DMS53 (cell line): ENCODE measurements at places on chromosomes 2 and 18.

DNA sequence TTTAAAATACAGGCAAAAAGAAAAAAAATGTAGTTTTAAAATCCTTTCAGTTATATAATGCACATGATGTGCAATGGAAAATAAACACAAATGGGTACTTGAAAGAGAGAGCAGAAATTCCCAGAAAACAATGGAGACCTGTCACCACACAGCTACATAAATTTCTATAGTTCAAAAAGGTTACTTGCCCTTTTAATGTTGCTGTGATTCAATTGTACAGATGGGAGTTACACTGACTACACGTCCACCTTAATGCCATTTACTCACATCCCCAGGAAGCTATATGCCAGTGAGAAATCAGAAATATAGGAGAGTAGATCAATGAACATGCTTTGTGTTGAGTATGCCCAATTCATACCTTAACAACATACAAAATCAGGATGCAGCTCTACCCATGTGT, 269.6 kb downstream of the ERBB4 start:
- DNase-seq, result no peak

GRCh38 chr2:149146876-149147275, 108.4 kb downstream of the LYPD6B start:
- no peak for DNase-seq

GRCh38 chr2:119550856-119551255, 6.6 kb downstream of the CFAP221 start:
- DNase-seq, result no peak

GRCh38 chr2:53448591-53448990, 319.0 kb upstream of the CHAC2 start:
- no peak for DNase-seq

GRCh38 chr2:69271831-69272257, 115.2 kb downstream of the GFPT1 start:
- DNase-seq, result no peak

- DNase-seq, result peak; percentile 83
Measured at GRCh38 chr2:45778720-45779171, 127.3 kb downstream of the PRKCE start.

DNA sequence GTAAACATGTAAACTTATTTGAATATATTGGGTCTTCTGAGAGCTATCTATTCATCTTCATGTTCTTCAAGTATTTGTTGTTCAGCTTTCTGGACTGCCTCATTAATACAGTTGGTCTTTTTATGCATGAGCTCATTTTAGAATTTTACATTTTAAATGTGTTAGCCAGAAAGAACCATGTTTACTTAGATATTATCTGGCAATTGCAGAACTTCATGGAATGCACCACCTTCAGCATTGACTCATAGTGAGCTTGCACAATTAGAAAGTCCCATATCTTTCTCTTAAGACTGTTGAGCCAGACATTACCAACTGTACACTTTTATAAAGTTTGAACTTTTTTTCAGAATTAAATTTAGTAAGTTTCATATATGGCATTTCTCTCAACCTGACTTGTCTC, 536.7 kb downstream of the RIT2 start:
- DNase-seq, result no peak

GRCh38 chr18:69558052-69558451, 157.4 kb downstream of the DOK6 start:
- DNase-seq, result no peak

DNA sequence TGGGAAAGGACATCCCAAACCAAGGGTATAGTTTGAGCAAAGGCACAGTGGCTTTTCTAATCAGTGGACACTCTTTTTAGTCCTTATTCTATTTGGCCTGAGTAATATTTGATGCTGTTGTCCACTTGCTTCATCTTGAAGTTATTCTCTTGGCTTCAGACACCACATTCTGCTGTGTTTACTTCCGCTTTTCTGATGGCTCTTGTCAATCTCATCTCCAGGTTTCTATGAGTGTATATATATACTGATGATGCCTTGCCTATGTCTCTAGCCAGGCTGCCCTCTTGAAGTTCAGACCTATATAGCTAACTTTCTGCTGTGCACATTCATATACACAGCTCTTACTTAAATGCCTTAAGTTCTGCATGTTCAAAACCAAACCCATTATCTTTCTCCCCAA, 83.1 kb downstream of the EFEMP1 start:
- peak; percentile 10 for DNase-seq

DNA sequence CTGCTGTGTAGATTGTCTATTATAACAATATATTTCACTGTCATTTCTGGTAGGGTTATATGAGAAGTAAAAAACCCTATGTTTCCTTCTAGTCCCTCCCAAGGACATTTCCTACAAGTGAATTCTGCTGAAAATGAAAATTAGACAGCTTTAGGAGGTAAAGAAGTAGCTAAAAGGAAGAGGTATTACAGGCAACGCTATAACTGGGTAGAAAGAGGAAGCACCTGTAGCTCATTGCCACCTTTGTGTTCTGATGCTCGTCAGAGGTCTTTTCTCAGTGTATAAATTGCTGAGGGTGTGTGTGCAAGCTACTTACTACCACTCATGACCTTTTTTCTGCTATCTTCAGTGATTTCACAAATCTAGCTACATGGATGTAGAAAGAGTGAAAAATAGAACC, 1.4 kb downstream of the DNAJC10 start:
- peak; percentile 66 for DNase-seq

DNA sequence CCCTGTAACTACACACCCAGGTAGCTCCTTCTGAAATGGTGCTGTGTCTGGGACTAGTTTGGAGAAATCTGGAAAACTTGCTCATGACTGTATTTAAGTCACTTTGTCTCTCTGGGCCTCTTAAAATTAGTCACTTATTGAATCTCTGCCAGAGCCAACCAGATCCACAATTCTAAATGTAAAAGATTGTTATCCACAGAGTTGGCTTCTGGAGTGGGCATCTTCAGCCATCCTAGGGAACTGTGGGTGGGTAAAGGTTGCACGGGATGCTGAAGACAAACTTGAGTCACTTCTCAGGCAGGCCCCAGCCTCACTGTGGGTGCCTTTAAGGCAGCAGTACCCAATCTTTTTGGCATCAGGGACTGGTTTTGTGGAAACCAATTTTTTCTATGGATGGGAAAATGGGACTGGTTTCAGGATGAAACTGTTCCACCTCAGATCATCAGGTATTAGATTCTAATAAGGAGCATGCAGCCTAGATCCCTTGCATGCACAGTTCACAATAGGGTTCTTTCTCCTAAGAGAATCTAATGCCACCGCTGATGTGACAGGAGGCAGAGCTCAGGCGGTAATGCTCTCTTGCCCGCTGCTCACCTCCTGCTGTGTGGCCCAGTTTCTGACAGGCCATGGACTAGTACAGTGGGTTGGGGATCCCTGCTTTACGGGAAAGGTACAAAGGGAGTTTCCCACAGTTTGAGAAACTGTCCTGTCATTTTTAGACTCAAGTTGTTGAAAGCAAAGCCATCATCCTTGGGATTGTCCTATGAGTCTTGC, 98.3 kb upstream of the SPRED2 start:
- no peak for DNase-seq

GRCh38 chr2:70982971-70983370, 4.5 kb downstream of the ANKRD53 start:
- no peak for DNase-seq

- no peak for DNase-seq
Measured at GRCh38 chr2:190910341-190911136, 29.9 kb downstream of the GLS start.

DNA sequence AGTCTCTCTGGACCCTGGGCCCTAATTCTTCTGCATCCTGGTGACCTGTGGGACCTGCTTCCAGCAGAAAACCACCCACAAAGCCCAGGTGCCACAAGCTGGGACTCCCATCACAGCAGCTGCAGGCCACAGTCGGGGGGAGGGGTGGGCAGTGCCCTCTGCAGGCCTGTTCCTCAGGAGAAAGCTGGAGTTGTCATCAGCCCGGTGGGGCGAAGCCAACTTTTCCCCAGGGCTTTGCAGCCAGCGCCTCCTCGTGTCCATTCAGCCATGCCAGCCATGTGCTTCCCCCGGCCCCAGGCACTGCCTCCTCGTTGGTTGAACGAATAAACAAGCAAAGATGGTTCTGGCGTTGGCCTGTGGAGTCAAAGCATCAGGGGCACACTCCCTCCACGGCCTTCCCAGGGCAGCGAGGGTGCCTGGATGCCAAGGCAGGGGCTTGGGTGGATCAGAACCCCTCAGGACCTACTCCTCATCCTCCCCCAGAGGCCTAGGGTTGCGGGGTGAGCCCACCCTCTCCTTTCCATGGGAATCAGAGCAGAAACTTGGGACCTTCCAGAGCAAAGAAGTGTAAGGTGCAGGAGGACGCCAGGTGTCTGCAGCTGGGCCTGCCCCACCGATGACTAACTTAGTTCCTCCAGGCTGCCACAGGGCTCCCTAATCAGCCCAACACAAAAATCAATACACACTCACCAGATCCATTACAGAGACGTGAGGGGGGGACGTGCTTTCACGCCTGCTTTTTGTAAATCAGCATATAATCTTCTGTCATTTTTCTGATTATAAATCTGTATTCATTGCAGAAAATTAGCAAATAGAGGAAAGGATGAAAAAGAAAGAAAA, 75.7 kb upstream of the RAB6C start:
- no peak for DNase-seq

DNA sequence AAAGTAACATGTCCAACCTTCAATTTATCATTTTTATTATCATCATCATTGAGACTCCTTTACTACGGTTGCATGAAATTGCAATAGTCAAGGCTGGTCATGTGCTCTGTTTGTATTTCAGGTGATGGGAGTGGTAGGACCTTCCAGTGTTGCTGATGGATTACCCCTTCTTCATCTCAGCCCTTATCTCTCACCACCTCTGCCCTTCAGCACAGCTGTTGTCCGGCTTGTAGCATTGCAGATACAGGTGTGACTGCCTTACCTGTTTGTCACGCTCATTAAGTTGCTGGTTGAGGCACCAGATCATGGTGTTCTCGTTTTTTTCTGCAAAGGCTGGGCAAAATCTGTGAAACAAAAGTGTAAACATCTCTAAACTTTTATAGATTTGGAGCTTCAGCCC, 31.7 kb upstream of the RPE start:
- no peak for DNase-seq

DNA sequence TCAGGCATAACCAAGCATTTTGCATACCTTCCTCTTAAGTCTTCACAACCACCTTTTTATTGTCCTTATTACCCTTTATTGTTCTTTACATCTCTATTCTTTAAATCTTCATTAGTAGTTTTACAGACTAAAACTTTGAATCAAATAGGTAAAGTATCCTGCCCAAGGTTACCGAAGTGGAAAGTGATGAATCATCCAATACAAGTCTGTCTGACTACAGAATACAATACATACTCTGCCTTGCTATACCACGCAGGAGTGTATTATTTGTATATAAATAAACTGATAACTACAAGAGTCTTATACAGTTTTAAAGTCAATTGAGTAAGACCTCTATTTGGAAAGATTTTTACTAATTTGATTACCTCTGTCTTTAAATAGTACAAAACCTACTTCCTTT, 196.0 kb downstream of the ZEB2 start:
- DNase-seq, result no peak

- peak; percentile 29 for DNase-seq
Measured at GRCh38 chr2:218895759-218896500, 15.3 kb downstream of the WNT10A start.

DNA sequence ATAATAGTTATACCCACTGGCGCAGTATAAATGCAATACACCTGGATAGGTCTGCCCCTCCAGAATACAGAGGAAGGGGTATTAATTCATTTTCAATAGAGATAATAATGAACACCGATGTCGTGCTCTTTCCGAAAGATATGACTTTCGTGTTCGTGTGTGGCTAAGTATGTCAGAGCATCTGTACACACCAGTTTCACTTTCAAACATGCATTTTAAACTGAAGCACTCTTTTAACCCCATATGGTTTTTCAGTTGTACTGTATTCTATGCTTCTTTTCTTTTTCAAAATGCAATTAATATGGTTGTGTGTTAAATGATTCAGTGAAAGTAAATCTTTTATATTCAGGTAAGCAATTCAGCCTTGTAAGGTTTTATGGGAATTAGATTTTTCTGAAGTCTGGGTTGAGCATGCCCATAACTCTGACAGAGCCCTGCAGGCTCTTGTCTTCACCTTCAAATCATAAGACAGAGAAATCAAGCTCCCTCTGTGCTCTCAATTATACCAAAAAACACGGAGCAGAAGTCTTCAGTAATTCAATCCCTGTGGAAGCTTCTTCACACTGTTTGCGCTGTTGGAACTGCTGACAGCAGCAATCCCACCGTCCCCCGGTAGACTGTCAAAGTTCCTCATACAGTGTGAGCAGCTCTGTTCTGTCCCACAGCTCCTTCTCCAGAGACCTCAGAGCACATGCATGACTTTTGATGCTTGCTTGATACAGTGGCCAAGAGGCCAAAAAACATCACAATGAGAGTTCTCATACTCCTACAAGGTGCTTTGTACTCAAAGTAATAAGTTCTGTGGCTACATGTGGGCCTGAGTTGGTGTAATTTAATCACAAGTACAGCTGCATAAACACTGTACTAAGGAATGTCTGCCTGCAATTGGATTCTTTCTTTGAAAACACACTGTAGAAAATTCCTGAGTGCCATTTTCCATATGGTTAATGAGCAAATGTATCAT, 186.8 kb downstream of the ZNF521 start:
- peak; percentile 10 for DNase-seq

DNA sequence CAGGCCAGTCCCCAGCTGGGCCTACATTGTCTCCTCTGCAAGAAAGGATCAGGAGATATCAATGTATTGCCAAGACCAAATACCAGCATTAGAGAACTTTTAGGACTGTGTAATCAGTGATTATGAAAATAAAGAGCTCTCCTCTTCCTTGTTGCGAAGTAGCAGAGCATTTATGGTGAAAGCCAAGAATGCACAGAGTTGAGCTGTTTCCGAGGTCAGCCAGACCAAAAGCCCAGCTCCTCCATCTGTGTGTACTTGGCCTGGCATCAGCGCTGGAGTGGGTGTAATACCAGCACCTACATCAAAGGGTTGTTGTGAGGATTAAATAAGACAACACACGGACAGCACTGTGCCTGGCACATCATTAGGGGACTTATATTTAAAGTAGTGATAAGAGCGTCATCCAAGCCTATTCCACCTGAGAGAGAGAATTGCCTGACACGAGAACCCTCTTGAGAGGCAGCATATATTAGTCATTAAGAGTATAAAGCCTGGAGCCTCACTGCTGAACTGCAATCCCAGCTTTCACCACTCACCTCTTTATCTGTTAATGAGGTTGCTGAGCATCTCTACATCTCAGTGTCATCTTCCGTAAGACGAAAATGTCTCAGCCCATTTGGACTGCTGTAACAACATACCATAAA, 7.4 kb upstream of the SLC16A14 start:
- peak; percentile 70 for DNase-seq

DNA sequence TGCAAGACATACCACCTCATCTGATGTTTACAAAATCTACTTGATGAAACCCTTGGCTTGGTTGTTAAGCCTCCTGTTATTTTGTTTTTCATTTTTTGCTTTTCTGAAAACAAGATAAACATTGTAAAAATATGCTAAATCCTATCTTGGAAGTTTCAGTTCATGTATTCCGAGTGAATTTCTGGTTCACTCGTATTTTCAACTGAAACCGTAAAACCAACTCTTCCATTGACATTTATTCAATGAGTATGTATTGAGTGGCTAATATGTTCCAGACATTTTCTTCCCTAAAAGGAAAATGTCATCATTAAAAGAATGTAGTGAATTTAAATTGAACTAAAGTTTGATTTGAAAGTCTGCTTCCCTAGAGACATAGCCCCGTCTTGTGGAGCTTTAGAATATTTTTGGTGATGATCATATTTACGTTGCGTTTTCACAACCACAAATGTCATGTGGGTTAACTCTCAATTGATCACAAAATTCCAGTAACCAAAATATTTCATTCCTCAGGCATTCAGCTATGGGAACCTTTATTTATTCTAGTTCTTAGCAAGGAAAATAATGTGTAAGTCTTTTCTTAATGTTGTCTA, 204.2 kb downstream of the MBD2 start:
- DNase-seq, result no peak

- DNase-seq, result no peak
Measured at GRCh38 chr18:77346208-77346810, 96.7 kb downstream of the GALR1 start.
